ENCODE measurements at places on chromosomes 11 and 22.

DNA sequence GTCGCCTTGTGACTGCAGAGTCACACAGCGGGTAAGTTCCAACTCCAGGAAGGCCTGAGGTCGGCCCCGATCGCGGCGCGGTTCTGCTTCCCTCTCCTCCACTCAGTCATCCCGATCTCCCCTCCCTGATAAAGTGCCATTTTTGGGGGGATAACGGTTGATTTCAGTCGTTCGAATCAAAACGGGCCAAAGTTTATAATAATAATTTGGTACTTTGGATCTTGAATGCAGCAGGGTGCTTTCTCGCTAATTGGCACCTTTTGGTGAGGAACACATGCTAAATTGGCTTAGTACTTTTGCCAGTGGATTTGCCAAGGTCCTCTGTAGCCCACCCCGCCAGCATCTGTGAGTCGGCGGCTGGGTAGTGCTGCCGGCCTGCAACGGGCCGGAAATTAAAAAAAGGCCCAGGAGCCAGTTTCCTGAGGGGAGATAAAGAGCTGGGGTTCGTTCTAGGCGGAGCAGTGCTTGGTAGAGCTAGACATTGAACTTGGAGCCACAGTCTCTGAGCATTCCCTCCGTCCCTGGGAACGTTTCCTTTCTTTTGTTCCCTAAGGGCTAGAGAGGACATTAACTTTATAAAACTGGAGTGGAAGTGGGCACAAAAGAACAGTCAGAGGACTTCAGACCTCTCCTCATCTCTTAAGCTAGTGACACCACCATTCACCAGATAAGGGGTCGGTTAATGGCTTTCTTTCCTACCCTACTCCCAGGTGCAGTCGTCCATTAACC lies 997 bp downstream of the UBE2L3 start:
- no peak for DNase-seq

GRCh38 chr22:32800158-32800882 lies 1.2 kb upstream of the TIMP3 start:
- DNase-seq, result no peak

DNA sequence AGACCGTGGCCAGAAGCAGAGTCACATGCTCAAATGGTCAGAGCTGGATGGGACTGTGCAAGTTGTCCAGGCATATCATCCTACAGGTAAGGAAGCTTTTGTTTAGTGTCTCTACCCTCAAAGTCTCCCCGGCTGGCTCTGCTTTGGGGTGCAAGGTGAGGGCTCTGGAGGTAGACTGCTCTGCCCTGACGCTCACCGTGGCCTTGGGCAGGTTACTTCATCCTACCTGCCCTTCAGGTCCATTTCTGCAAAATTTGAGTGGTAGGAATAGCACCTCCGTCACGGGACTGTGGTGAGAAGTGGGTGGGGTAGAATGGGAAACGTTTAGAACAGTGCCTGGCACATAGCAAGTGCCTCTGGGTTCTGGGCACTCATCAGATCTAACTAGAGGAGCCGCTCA lies 42.2 kb downstream of the NAT10 start:
- DNase-seq, result no peak

GRCh38 chr22:29209624-29209929 lies 3.9 kb downstream of the EMID1 start:
- no peak for DNase-seq

- no peak for DNase-seq
Observed at GRCh38 chr11:103959279-103959942, 77.0 kb upstream of the DDI1 start.

GRCh38 chr22:30890686-30891442 lies 77.7 kb downstream of the MORC2 start:
- DNase-seq, result peak; percentile 15

- no peak for DNase-seq
Observed at GRCh38 chr11:27088353-27088752, 47.7 kb downstream of the BBOX1 start.

- no peak for DNase-seq
Observed at GRCh38 chr11:94825031-94825430, 56.9 kb downstream of the AMOTL1 start.

DNA sequence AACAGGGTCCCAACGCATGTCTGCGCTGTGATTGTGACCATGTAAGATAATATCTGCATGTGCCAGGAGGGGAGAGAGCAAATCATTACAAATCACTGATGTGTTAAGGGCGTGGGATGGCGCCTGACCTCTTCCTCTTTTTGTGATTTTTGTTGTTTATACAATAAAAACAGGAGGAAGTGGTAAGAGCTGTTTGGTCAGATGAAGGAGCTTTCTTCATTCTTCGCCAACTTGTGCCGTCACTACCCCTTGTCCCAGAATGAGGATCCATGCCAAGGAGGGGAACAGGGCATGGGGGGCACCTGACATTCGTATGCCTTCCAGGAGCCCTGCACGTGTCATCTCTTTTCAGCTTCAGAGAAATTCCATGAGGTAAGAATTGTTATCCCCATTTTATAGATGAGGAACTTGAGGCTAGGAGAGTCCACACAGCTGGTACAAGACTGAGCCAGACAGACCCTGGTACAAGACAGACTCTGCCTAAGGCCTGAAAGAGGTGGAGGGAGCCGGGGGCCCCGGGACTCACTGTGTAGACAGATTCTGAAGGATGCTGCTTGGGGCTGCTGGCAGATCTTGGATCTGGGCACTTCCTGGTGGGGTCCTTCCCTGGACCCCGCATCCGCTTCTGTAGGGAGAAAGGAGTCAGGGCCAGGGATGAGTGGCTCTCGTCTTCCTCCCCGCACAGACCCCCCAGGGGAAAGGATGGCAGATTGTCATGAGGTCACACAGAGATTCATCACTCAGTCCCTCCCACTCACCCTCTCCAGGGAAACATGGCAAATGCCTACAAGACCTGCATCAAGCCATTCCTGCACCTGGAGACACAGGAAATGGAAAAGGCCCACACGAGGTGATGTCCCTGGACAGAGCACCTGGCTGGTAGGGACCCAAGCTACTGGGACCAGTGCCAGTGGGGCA lies 34.6 kb downstream of the NFAM1 start:
- no peak for DNase-seq

DNA sequence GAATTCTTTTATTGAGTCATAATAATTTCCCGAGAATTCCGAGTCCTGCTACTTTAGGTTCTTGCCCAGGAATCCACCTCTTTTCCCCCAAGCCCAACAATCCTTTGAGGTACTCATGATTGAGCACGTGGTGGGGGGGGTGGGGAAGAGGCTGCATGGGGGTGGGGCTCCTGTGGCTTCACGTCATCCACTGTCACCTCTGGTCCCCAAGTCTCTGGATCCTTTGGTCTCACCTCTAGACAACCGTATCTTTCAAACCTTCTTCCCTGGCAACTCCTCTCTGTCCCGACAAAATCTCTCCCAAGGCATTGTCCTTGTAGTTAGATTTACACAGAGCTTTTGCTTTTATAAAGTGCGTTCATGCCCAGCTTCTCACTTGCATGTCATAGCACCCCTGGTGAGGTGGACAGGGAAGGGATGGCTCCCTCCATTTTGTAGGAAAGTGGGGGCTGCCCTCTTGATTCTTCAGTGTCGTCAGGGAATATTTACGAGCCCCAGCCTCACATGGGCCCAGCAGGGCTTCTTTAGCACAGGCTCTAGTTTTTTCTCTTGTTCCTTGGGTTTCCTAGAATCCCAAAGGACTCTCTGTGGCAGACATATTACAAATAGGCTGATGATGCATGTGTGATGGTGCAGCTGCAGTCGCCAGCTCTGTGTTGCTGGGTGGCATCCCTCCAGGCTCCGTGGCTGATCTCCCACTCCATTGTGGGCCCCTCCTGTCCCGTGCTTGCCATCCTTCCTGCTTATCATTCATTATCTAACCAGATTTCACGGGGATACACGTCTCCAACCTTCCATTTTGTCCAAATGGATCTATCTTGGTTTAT lies 8.4 kb downstream of the UCP3 start:
- no peak for DNase-seq

DNA sequence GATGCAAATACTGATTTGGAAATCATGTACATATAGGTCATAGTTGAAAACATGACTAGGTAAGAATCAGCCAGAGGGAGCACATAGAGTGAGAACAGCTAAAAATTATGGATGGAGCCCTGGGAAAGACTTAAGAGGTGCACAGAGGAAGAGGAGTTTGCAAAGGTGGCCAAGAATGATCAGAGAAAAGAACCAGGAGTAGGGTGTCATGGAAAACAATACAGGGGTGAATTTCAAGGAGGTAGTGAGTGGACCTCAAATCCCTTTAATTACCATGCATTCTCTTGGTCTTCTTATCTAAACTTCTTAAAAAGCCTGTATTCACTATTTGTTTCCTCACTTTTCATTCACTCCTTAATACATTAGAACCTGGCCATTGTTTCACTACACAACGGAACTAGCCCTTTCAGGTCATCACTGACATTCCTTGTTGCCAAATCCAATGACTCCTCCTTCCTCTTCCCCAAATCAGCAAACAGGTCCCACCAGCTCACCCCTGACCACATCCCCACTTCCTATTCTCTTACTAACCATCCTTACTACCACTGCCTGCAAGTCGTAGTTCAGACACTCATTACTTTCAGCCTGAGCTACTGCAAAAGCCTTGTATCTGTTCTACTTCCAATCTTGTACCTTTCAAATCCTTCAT lies 22.6 kb downstream of the BUD13 start:
- no peak for DNase-seq

- DNase-seq, result no peak
Observed at GRCh38 chr22:49363526-49364230, 464.0 kb downstream of the BRD1 start.

Data from activated CD4-positive, alpha-beta T cell treated with anti-CD3 and anti-CD28 coated beads for 4 hours (primary cell).